ENCODE measurements at places on chromosomes 16 and 17.

- no peak for DNase-seq
These were observed 107.7 kb upstream of the GPR139 start for GRCh38 chr16:20181416-20181815.

- DNase-seq = no peak
These were observed 81.2 kb downstream of the CREBBP start for GRCh38 chr16:3799354-3799753.

DNA sequence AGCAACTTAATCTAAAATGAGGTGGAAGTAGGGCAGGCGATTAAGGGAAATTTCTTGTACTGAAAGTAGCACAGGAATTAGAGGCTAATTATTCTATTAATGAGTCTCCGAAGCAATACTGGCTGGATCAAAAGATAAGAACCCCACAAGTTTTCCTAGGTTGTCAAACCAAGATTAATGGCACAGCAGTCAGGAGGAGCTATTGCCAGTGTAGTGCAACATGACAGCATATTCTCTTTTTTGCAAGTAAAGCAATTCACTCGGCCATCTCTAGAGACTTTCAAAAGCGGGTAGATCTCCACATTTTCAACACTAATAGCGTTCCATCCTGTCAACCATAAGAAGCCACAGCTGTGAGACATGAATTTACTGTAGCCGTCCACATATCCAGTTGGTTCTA is 81.2 kb downstream of the CYB561 start:
- peak; percentile 51 for DNase-seq

DNA sequence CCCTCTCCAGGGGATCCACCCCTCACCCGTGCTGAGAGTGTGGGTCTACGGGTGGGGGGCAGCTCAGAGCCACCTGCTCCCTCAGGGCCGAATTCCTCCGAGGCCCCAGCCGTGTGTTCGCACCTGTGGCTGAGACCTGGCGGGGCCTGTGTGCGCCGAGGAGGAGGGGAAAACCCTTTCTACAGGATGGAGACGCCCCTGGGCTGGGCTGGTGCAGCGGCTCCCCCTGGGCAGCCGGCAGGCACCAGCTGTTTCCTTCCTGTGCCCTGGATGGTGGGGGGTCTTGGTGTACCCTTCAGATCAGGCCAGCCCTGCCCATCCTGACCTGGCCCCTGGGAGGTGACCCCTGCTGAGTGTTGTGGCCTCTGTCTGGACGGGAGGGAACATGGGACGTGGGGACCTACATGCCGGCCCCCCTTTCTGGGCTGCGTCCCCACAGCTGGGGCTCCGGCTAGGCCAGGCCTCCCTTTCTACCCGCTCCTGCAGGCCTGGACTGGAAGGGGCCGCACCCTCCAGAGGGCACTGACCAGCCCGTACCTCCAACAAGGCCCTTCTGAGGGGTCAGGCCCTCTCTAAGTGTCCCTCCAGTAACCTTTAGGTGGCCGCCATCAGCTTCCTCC is 28.3 kb upstream of the PABPN1L start:
- no peak for DNase-seq

DNA sequence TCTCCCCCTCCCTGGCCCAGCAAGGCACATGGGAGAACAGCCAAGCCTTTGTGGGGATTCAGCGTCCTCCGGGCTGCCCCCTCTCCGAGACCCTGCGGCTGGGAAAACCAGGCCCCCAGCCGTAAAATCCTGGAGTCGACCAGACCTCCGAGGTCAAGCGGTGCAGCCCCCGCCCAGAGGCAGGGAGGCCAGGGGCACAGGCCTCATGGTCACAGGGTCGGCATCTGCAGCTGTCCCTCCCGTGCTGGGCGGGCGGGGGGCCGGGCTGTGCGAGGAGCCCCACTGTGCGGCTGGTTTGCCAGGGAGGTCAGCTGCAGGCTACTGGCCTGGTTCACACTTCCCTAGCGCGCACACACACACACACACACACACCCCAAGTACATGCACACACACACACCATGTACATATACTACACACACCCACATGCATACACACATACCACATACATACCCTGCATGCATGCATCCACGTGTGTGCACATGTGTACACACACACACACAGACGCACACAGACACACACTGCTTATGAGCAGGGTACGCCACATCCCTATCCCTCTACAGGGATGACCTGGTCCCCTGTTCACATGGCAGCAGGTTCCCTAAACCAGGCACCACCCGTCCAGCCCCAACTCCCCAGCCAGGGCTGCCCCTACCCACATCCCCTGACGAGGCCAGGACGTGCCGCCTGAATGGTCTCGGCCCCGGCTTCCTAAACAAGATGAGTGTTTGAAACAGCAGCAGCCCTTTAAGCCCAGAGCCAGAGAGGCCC is 108.9 kb upstream of the CIBAR2 start:
- DNase-seq = no peak

DNA sequence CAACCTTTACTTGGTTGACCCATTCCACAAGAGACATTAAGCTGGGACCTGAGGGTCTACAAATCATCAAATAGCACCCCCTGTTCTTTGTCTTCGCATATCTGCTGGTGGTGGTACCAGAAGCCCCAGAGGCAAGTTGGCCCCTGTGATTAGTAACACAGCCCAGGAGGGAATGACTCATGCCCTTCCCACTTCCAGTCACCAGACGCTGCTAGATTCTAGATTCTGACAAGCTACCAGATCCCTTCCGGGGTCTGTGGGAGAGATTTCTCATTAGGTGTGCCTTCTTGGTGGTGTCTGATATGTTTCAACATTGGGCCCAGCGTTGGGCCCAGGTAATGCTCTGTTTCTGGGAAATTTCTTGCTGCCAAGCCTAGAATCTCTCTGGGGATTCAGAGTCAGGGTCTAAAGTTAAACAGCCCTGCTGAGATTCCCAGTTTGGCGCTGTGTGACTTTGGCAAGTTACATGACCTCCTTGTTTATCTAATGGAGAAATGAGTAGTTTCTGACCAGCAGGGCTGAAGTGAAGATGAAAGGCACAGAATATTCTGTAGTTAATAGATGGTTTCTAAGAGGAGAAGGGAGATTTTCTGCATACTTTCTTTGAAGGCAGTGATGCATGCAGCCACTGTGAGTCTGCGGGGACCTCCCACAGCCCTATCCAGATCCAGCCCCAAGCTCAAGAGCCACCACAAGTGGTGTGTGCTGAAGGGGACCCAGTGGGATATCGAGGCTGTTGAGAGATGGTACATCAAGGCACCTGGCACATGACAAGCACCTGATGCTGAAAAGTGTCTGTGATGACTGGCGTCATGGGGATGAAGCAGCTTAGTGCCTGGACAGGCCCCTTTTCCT is 3.9 kb downstream of the TRPV2 start:
- DNase-seq = no peak

DNA sequence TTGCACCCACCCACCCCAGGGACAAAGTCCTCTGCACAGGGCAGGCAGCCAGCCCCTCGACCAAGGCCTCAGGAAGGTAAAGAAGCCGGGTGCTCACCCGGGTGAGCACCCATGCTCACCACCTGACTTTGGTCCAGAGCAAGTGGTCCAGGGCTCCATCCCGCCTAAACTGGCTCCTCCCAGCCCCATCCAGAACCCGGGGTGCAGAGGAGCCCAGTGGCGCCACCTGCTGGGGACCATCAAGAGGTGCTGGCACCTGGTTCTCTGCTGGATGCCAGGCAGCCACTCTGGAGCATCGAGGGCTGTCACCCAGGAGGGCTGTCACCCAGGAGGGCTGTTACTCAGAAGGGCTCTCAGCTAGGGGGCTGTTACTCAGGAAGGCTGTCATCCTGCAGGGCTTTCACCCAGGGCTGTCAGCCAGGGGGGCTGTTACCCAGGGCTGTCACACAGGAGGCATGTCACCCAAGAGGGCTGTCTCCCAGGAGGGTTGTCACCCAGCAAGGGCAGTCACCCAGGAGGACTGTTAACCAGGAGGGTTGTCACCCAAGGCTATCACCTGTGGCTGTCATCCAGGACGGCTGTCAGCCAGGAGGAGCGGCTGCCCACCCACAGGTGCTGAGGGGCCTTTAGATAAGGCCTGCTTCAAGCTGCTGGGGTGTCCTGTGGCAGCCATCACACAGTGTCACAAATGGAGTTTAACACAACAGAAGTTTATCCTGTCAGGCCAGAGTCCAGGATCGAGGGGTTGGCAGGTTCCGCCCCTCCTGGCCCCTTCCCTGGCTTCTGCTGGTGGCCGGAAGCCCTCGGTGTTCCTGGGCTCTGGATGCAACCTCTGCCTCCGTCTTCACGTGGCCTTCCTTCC is 98.5 kb downstream of the TNFRSF13B start:
- no peak for DNase-seq

DNA sequence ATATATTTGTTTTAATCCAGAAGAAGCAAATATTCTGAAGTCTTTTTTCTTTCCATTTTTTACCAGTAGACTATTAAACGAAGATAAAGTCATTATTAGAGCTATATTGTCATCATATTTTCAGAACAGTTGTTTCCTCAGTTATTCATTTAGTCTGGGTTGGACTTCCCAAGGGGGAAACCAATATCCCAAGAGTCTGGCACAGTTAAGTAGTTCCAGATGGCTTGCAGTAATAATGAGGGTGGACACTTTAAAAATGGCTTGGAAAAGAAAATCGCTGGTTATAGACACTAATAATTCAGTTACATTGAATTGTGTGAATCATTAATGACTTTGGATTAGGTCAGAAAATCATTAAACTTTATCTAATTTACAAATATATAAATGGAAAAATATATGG is 3.9 kb downstream of the PPM1E start:
- no peak for DNase-seq

DNA sequence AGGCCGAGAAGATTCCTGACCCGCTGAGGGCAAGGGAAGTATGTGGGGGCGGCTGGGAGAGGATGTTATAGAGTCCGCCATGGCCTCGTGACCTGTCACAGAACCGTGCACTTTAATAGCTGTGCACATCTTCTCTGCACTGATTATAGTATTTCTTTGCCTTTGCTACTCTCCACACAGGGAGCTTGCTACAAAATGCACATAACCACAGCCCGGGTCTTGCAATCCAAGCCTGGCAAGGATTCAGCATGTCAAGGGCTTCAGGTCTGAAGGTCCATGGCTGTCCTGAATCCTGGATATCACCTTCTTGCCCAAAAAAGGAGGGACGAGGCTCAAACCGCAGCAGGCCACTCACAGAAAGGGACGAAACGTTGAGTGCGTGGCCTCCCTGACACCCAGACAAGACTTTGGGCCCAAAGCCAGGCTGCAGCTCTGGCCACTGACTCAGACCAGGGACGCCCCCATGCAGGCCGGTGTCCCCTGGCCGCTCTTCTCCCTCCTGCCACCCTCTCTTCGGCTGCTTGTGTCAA is 43.7 kb downstream of the USP22 start:
- DNase-seq = no peak

GRCh38 chr16:12539185-12539929 is 264.3 kb downstream of the CPPED1 start:
- DNase-seq = no peak

DNA sequence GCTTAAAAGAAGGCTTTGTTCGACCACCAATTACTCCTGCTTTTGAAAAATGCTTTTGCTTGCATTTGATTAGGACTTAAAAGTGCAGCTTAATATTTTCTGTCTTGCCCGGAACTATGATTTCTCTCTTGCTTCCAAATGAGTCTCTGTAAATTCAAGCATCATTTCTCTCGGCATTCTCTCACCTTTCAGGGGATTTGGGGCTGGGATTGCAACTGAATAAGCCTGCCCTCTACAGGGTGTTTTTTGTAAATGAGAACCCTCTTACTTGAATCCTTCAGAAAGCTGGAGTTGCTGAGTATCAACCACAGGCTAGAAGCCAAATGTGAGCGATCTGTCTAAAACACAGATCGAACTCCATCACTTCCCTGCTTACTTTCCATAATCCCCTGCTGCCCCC is 234.6 kb downstream of the TMEM114 start:
- no peak for DNase-seq

- DNase-seq = no peak
These were observed 190.9 kb downstream of the CCDC182 start for GRCh38 chr17:57553991-57554825.

- DNase-seq = no peak
These were observed at the start of gene CLDN6 for GRCh38 chr16:3017794-3018506. TSS of gene CLDN6 (minus strand) at chr16:3018183. CDS start at chr16:3016021, 2,162 bp downstream.

DNA sequence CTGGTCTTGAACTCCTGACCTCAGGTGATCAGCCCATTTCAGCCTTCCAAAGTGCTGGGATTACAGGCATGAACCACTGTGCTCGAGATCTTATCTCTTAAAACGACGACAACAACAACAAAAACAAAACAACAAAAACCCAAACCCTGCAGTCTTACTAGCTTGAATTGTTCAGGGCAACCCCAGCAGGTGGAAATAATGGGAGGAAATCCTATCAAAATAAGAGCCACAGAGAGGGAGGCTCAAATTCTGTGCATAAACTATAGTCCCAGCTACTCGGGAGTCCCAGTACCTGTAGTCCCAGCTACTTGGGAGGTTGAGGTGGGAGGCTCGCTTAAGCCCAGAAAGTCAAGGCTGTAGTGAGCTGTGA is 16.5 kb upstream of the ATP6V0A1 start:
- DNase-seq = no peak

- peak; percentile 11 for DNase-seq
These were observed 1.1 kb downstream of the NDEL1 start for GRCh38 chr17:8436844-8437171.

GRCh38 chr16:89485701-89486246 is 4.6 kb downstream of the ANKRD11 start:
- no peak for DNase-seq

GRCh38 chr16:27843800-27844199 is 219.7 kb downstream of the GSG1L start:
- no peak for DNase-seq

GRCh38 chr17:13590441-13590840 is 11.3 kb downstream of the HS3ST3A1 start:
- no peak for DNase-seq

DNA sequence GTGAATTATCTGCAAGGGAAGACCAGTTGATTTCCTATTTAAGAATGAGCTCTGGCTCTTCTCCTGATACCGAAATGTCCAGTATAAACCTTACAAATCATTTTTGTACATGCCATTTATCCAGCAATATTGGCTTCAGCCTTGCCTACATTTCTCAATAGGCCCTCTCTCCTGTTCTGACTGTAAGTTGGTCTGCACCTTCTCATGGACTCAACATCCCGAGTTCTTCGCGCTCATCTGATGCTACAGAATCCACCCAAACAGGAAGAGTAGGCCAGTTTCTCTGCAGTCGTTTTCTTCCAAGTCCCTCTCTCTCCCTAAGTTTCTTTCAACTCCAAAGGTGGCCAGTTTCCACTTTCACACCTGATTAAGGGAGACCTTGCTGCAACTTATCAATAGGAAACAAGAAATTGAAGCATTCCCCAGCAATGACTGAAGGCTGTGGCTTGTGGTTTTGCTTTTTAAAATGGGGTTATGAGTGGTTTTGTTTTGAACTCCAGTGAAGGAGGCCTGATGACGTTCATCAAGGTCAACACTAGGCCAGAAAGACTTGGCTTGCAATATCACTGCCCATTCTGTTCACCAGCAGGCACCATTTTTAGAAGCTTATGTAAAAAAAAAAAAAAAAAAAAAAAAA is 383.0 kb downstream of the MAF start:
- DNase-seq = no peak
